Right ventricle myocardium inferior (tissue), 1 donor: ENCODE measurements at places on chromosomes 11 and 22. TPM values are rescaled to one million over a fixed set of nuclear protein-coding genes. Genes with fewer than 3 reads are reported as not detected.

Gene RASD2
- total RNA-seq, result 9.5 TPM

Gene OTOG
- total RNA-seq, result not detected

Gene CNGA4
- not detected for total RNA-seq

Gene NXPE2
- total RNA-seq, result 0.14 TPM

Gene FGF19
- total RNA-seq, result not detected

Gene OR5D14
- total RNA-seq, result not detected

Gene OR52M1
- total RNA-seq, result not detected

Gene MS4A3
- total RNA-seq, result not detected

Gene KRTAP5-9
- total RNA-seq, result not detected

Gene SLC22A25
- not detected for total RNA-seq

Gene P2RY2
- 20.0 TPM for total RNA-seq

Gene MRGPRE
- total RNA-seq, result not detected

Gene PGM2L1
- 2.1 TPM for total RNA-seq

Gene DNAJB7
- not detected for total RNA-seq

Gene TPBGL
- total RNA-seq, result 0.16 TPM
